ENCODE measurements at places on chromosomes 1 and 21.

DNA sequence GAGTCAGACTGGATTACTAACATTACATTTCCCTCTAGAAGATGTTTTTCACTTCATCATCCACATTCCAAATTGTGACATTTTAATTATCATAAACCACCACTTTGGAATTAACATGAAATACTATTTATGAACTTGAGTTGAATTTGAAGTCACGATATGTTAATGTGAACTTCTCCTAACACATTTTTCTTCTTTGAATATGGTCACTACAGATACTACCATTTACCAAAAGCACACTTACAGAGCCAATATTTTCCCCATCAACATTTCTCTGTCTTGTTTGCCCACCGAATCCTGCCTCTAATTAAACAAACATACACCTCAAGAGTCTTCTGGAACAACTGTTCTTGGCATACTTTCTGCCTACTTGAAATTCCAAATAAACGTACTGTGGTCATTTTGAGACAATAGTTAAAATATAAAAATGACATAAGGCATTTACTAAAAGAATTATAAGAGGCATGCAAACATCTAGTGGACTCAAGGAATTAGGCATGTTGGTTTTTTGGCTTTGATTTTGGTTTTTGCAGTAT lies 177.4 kb downstream of the AKT3 start:
- no peak for DNase-seq

DNA sequence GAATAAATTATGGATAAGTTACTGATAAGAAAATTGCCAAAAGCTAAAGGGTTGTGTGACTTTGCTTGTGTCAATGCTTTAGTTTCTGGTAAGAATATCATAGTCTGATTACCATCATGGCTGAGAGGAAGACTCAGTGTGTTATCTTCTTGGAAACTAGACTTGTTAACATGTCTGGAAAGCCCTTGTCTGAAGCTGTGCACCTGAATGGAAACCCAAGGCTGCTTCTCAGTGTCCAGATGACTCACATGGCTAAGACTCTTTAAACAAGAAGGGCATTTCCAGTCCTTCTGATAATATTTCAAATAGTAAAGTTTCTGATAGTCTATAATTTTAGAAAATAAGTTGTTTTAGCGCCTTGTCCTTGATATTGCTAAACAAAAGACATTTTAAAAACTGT lies 1092.7 kb downstream of the PLA2G4A start:
- DNase-seq = no peak

- DNase-seq = no peak
Measured at GRCh38 chr1:224535641-224536040, 80.5 kb upstream of the CNIH3 start.

GRCh38 chr1:160756849-160757201 lies 17.8 kb downstream of the SLAMF7 start:
- no peak for DNase-seq

- no peak for DNase-seq
Measured at GRCh38 chr21:44521928-44522752, 17.9 kb downstream of the KRTAP10-1 start.

GRCh38 chr1:174976436-174977108 lies 23.2 kb upstream of the CACYBP start:
- DNase-seq = no peak

DNA sequence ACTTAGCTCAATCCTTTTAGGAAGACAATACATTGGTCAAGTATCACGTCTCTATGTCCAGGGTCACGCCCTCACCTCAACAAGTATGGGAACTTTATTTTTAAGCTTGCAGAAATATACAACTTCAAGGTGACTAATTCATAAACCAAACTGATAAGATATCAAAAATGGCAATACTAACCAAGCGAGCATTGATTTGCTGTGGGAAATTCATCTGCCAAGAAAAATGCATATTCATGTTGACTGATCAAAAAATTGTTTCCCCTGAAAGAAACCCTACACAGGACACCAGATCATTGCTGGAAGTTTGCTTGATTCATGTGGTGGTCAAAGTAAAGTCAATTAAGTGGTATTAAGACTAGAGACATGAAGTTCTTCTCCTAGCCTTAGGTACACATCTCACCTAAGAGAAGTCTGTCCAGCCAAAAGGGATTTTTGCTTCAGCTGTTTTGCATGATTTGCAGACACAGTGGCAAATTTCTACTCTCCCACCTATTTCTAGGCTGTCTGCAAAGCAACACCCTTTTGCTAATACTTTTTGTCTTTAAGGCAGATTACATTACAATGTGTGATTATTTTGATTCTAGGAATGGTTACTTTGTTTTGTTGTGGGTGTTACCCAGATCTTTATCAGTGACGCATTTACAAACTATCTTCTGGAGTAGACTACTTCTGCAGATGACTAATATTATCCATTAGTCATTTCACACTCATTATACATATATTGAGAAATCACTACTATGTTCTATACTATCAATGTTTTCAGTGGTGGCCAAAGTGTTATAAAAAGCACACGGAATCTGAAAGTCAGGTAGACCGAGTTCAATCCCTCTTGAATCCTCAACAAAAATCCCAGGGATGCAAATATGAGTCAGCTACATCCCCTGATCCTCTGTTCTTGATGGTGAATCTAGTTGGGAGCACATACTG lies 12.4 kb downstream of the SAMSN1 start:
- DNase-seq = no peak

- DNase-seq = no peak
Measured at GRCh38 chr1:244322791-244323521, 128.8 kb downstream of the ADSS2 start.

DNA sequence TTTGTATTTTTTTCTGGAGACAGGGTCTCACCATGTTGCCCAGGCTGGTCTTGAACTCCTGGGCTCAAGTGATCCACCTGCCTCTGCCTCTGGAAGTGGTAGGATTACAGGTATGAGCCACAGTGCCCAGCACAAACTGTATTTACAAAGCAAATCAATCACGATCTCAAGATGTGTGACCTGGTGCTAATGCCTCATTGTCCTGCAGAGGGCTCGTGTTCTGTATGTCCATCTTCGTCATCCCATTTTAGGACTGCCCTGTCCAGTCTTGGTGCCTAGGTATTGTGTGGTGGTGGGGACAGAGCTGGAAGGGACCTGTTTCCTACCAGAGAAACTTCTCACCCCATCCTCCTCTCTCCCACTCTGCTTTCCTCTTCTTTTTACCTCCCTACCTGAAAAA lies 20.2 kb downstream of the PROK1 start:
- no peak for DNase-seq

DNA sequence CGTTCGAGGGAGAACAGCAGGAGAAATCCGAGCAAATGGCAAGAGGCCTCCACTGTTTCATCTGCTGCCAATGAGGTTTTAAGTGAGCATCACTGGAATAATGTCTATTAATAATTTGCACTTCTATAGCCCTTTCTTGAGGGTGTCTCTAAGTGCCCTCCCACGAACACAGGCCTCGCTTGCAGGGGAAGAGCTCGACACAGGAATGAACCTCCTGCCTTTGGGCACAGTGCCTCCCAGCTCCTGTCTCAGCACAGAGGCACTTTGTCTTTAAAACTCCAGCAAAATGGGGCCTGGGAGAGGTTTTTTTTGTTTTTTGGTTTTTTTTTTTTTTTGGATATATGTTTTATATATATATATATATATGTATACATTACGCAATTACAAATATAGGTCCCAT lies 56.6 kb downstream of the OLIG1 start:
- DNase-seq = no peak

Data from caudate nucleus (tissue), 63 donors.